ENCODE measurements at places on chromosomes 1 and 21. TPM values are rescaled to one million over a fixed set of nuclear protein-coding genes. Genes with fewer than 3 reads are reported as not detected.

ELAPOR1 gene
- total RNA-seq: 0.25 TPM

TSSK3 gene
- 0.13 TPM for total RNA-seq

CAPN8 gene
- total RNA-seq: not detected

ACTL8 gene
- total RNA-seq: not detected

PDC gene
- not detected for total RNA-seq

DNAJC28 gene
- total RNA-seq: 0.97 TPM

ZMYND12 gene
- total RNA-seq: 0.32 TPM

FALEC gene
- total RNA-seq: not detected

HSPB7 gene
- total RNA-seq: not detected

NDUFS2 gene
- 183 TPM for total RNA-seq

PCP4 gene
- not detected for total RNA-seq

CRP gene
- total RNA-seq: not detected

TNFRSF9 gene
- 0.16 TPM for total RNA-seq

UBXN10 gene
- total RNA-seq: not detected

RBM11 gene
- total RNA-seq: not detected

HCRTR1 gene
- total RNA-seq: 0.65 TPM

RAB3GAP2 gene
- 43.7 TPM for total RNA-seq

UTP11 gene
- total RNA-seq: 25.0 TPM

OPRD1 gene
- not detected for total RNA-seq

SDHB gene
- total RNA-seq: 133 TPM

PRR9 gene
- total RNA-seq: not detected

CLDN17 gene
- not detected for total RNA-seq

GJC2 gene
- 4.9 TPM for total RNA-seq

IL24 gene
- not detected for total RNA-seq

GJB5 gene
- total RNA-seq: not detected
